Stimulated activated CD4-positive, alpha-beta T cell treated with anti-CD3 and anti-CD28 coated beads, Interleukin-15, amount 100 ng/mL, for 24 hours (primary cell): ENCODE measurements at places on chromosomes 6 and 20.

GRCh38 chr6:143634486-143634885 is 43.3 kb upstream of the PHACTR2 start:
- DNase-seq = no peak

- DNase-seq = no peak
Measured at GRCh38 chr6:4362326-4362725, 227.0 kb upstream of the ECI2 start.

GRCh38 chr6:80234908-80235307 is 128.4 kb downstream of the BCKDHB start:
- no peak for DNase-seq

GRCh38 chr20:3174442-3175261 is 1.3 kb upstream of the LZTS3 start:
- no peak for DNase-seq

DNA sequence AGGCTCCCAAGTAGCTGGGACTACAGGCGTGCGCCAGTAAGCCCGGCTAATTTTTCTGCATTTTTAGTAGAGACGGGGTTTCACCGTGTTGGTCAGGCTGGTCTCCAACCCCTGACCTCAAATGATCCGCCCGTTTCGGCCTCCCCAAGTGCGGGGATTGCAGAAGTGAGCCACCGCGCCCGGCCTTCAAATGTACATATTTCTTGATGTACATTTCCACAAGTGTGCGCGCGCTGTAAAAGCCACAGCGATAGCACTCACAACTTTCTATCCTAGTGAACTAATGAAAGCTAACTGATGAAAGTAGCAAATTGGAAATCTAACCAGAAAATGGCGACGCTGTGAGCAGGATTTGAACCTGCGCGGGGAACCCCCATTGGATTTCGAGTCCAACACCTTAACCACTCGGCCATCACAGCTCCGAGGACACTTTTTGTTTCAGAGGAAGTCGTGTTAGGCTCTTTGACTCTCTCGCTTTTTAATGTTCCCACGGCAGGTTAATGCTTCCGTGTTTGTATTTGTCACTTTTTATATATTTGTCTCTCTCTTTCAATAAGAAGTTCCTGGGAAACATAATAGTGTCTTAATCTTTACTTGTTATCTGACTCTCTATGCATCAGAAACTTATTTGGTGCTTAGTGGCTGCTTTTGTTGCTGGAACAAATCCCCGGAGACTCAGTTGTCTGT is 199.4 kb upstream of the ZNF184 start:
- peak; percentile 55 for DNase-seq

GRCh38 chr6:151209071-151209831 is 30.5 kb upstream of the AKAP12 start:
- no peak for DNase-seq

DNA sequence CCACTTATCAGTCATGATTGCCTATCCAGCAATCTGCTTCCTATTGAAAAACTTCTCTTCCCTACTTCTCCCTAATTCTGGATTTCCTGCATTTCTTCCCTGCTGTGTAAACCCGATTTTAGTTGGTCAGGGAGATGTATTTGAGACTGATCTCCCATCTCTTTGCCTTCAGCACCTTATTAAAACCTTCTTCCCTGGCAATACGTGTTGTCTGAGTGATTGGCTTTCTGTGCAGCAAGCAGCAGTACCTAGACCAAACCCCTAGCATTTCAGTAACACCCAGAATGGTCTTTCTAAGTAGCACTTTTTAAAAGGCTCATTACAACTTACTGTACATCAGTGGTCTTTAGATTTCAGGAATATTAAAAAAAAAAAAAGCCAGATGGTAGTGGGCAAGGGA is 99.1 kb upstream of the PDE10A start:
- no peak for DNase-seq

GRCh38 chr6:53209681-53210080 is 61.0 kb upstream of the GCM1 start:
- DNase-seq = no peak

- no peak for DNase-seq
Measured at GRCh38 chr20:2738331-2739041, 45.9 kb downstream of the EBF4 start.

DNA sequence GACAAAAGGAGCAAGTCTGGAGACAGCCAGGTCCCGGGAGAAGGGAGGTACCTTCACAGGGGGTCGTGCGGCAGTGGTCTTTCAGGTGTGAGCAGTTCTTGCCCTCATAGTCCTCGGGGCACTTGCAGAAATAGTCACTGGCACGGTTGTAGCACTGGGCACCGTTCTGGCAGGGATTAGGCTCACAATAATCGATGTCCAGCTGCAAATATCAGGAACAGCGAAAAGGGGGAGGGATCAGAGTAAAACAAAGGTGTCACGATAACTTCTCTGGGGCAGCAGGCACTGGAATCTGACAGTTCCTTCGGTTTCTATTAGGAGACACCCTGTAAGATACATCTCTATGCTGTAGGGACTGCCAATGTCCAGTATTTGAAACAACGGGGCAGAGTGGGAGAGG is 25.9 kb downstream of the JAG1 start:
- no peak for DNase-seq

DNA sequence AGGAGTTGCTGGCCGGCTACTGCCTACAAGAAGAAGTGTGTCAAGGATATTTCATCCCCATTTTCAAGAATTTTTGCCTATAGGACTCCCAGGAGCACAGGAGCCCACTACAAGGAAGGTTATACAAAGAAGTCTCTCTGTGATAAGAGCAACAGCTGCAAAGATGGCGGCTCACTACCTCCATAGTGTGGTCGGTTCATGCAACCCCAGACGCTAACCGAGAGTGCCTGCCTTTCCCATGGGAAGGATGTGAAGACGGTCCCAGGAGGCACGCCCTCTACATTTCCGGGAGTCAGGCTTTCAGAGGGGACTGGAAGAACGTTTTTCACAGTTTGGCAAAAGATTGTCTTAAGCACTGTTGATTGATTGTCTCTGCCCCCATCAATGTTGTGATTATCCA is 816.3 kb downstream of the QKI start:
- DNase-seq = no peak

DNA sequence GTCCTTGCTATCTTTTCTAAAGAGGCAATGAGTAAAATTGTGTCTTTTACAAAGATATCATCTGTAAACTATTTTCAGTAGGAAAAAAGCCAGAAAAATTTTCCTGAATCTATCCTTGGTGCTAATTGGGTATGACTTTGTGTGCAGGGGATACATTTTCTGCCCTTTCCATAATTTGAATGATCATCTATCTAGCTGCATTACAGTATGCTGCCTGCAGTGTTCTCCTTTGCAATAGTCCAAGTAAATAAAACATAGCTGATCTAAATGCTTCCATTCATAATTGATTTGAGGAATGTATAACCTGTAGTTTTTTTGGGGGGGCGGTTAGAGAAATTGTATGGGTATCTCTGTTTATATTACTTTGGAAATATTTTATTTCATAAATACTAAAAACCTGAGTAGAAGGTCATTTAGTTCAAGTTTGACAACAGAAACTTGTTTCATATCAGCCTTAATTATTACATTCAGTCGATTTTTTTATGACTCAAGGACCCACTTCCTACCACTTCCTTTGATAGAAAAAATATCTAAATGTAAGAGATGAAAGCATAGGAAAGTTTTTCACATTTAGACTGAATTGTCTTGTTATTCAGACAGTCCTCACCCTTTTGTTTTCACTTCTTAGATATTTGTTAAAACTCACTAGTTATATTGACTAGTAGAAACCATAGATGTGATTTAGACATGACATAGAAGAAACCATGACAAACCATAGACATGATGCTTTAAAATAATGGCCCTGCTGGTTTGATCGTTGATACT is 75.3 kb downstream of the AIG1 start:
- no peak for DNase-seq

- DNase-seq = no peak
Measured at GRCh38 chr6:155782739-155783459, 327.3 kb upstream of the NOX3 start.

DNA sequence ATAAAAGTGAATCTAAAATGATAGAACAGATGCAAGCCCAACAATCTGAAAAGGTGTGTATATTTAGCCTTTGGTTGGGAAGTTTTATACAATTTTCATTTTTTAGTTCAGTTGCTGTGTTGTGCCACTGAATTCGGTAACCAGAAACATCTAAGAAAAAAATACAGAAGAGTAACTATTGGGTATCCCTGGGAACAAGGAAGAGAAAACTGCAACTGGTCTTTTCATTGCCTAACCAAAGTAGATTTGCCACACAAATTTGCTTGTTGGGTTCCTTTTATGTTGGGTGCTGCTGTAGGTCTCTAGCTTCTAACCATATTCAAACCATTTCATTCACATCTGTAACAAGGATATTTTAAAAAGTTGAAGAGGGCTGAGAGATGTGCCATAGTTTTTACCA is 2.8 kb upstream of the TMEM30A start:
- DNase-seq = no peak

- DNase-seq = no peak
Measured at GRCh38 chr20:41204304-41205265, 67.2 kb downstream of the PLCG1 start.

- DNase-seq = no peak
Measured at GRCh38 chr20:48567145-48567544, 260.7 kb downstream of the PREX1 start.

GRCh38 chr20:62702895-62703852 is 5.5 kb upstream of the NTSR1 start:
- DNase-seq = peak; percentile 36

GRCh38 chr6:3633711-3634110 is 117.8 kb downstream of the PXDC1 start:
- DNase-seq = no peak

DNA sequence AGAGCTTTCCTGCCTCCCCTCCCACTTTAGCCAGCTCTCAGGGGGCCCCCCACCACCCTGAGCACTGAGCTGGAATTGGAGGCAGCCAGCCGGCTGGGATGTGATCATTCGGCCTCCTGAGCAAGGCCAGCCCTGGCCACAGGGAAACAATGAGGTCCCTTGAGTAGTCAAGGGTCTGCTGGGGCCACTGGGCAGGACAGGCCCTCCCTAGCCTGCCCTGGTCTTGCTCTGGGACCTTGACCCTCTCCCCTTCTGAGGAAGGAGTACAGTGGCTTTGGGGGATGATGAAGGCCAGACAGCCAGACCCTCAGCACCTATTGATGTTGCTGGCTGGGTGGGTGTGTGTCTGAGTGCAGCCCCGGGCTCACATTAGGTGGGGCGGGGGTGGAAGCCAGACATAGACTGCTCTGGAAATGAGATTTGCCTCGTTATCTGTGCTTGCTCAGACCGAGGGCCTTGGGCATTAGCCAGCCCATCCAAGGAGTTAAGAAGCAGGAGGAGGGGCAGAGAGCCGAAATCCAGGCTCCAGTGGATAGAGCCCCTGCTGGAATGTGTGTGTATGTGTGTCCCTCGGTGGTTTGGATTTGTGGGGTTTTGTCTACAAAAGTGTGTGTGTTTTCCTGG is 21.3 kb downstream of the CD40 start:
- no peak for DNase-seq

- no peak for DNase-seq
Measured at GRCh38 chr6:21133901-21134300, 459.6 kb upstream of the SOX4 start.

DNA sequence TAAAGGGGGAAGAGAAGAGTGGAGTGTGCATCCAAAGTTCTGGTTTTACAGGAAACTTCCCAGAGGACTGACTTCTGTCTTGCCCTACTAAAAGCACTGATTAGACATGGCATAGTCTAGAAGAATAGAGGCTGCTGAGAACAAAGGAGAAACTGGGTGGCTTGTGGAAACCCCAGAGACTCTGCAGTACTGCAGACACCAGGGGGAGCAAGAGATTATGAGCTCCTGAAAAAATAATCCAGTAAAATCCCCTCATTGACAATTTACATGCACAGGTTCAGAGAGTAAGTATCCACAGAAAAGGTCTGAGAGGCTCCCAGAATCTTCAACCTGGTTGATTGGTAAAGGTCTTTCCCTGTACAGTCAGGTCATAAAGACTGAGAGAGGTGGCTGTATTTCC is 48.7 kb upstream of the CLVS2 start:
- no peak for DNase-seq

DNA sequence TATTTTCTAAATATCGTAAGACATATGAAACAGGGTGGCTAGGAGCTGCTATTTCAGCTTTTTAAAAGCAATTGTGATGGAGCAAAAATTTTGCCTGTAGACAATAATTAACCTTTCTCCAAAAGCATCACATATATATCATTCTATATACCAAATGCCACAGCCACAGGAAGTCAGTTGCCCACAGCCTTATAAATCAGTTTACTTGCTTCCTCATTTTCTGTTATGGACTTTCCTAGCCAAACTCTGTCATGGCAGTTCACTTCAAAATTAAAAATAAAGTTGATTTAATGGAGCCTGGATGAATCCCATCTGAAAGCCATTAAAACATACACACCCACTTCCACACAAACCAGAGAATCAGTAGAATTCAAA is 93.4 kb upstream of the NHSL1 start:
- no peak for DNase-seq

- no peak for DNase-seq
Measured at GRCh38 chr6:91198588-91199255, 611.9 kb upstream of the MAP3K7 start.

DNA sequence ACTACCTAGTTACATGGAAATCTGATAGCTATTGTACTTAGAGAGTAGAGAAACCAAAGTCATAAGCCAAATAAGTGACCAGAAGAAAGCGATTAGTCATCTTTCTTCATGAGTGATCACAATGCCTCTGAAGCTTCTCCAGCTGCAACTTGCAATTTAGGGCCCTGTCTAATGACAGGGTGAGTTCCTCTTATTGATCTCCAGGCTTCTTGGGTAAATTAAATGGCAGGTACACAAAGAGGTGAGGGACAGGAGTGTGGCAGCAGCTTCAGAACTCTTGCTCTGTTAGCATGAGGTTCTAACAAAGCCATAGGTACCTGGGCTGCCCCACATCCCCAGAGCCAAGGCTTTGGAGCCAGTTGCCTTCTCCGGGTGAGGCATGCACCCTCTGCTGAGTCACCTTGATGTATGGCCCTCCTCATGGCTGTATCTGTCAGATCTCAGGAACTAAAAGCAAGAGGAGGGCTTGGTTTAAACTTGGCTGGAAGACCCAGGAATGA is 60.8 kb downstream of the PRDM1 start:
- no peak for DNase-seq

GRCh38 chr6:25682324-25682723 is 30.3 kb downstream of the SCGN start:
- DNase-seq = no peak

- no peak for DNase-seq
Measured at GRCh38 chr6:17349427-17349826, 44.0 kb upstream of the CAP2 start.

GRCh38 chr6:79874531-79875134 is 72.7 kb downstream of the ELOVL4 start:
- no peak for DNase-seq
